ENCODE measurements at places on chromosomes 3 and 15. TPM values are rescaled to one million over a fixed set of nuclear protein-coding genes. Genes with fewer than 3 reads are reported as not detected.

GRCh38 chr3:67977762-67978161 is 323.4 kb upstream of the SUCLG2 start:
- H3K4me1 ChIP-seq = no peaks in the 10 kb centered on the region
- no peak overlapping the region for H3K4me3 ChIP-seq
- no peak overlapping the region for H3K27ac ChIP-seq
- H3K27me3 ChIP-seq = no peaks in the 10 kb centered on the region
- H3K36me3 ChIP-seq = no peaks in the 10 kb centered on the region

DNA sequence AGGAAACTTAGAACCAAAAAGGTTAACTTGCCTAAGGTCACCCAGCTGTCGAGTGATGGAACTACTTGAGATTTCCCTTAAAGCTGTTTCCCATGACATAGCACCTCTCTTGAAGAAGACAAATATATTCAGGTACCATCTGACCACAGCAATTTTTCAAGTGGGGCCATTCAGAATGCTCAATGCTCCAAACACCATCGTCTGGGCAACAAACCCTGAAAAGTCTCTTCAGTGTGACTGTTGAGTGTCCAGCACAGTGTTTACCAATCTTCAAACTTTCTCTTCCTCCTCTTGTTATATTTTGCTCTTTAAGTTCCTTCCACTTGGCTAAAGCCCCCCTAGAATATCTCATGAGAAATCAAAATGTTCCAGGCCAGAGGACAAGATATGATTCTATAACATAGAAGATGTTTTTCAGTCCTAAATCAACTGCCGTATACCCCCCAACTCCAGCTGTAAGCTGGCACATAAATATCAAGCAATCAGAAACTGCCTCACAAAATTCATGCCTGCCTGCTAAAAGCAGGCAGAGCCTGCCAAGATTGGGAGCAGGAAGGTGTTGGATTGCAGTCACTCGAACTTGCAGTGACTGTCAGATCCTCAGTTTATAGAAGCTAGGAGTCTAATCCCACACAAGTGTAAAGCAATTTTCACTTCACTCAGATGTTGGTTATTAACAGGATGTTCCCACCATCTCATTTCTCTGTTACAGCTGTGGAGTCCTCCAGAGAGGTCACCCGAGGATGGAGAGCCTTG is 230.5 kb upstream of the MRPL3 start:
- no peak overlapping the region for H3K4me3 ChIP-seq
- H3K27me3 ChIP-seq = no peaks in the 10 kb centered on the region
- H3K27ac ChIP-seq = no peak overlapping the region
- H3K4me1 ChIP-seq = no peaks in the 10 kb centered on the region

Gene RAB6B
- total RNA-seq = 1.8 TPM

Gene INKA1
- total RNA-seq = 0.55 TPM

Gene CYP8B1
- not detected for total RNA-seq

- no peak overlapping the region for H3K27ac ChIP-seq
- H3K27me3 ChIP-seq = no peaks in the 10 kb centered on the region
- DNase-seq = no peak
- no peaks in the 10 kb centered on the region for H3K36me3 ChIP-seq
- H3K4me3 ChIP-seq = no peak overlapping the region
These were observed 13.0 kb upstream of the UBR1 start for GRCh38 chr15:43118829-43119228.

Gene POLQ
- 0.28 TPM for total RNA-seq
